GM12878 (cell line): ENCODE measurements at places on chromosomes 6 and 20. TPM values are rescaled to one million over a fixed set of nuclear protein-coding genes. Genes with fewer than 3 reads are reported as not detected.

Gene ALDH5A1
- polyA plus RNA-seq, result 2.4 and 8.2 TPM in 2 replicates

Gene HDGFL1
- polyA plus RNA-seq, result 0.09 TPM in 1 of 2 replicates, not detected in the other

Gene MDFI
- polyA plus RNA-seq, result not detected in 2 replicates

Gene OTOR
- polyA plus RNA-seq, result not detected in 2 replicates

Gene CLDN20
- polyA plus RNA-seq, result 0.13 TPM in 1 of 2 replicates, not detected in the other

Gene PREP
- 32.7 and 33.6 TPM in 2 replicates for polyA plus RNA-seq

Gene PXDC1
- polyA plus RNA-seq, result 0.11 TPM in 1 of 2 replicates, not detected in the other

Gene HEBP2
- 36.8 and 40.1 TPM in 2 replicates for polyA plus RNA-seq

DNA sequence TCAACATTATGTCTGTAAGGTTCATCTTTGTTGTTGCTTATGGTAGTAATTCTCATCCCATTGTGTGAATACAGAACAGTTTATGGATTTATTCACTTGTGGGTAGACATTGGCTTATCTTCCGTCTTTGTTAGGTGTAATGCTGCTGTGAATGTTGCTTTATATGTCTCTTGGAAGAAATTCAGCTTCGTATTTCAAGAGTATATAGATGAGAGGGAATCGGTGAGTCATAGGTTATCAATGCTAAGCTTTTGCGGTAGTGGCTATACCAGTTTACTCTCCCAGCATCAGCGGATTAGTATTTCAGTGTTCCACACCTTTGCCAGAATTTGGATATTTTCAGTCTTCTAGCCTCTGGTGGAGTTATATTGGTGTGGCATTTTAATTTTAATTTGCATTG is 77.8 kb downstream of the ZFAND3 start:
- peaks cover 10% of the 10 kb centered on the region for H3K4me1 ChIP-seq
- no peak overlapping the region for H3K4me3 ChIP-seq
- no peaks in the 10 kb centered on the region for H3K36me3 ChIP-seq

DNA sequence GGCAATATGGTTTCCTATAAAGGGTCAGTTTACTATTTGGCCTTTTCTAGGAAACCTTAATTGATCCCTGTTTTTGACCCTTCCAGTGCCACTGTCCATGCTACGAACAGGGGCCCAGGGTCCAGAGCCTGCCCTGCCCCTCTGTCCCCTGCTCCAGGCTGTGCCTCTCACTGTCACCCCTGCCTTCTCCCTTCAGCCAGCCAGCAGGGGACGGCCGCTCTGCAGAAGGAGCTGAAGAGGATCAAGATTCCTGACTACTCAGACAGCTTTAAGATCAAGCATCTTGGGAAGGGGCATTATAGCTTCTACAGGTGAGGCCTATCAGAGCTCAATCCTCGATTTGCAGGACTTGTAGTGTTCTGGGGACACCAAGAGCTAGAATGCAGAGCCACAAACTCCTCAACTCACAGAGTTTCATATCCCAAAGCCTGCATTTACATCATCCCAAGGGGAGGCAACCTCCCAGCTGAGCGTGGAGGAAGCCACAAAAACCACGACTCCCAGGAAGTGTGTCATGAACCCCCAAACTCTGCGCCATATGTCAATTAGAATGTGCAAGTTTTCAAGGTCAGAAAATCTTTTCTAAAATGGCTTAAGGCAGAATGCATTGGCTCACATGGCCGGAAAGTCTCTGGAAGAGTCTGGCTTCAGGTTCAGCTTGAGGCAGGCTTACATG is 3.6 kb downstream of the BPI start:
- H3K4me1 ChIP-seq, result no peaks in the 10 kb centered on the region; the same call in 1 of the 2 replicates
- peaks cover 9% of the 10 kb centered on the region for H3K27me3 ChIP-seq
- H3K36me3 ChIP-seq, result no peaks in the 10 kb centered on the region
- H3K4me3 ChIP-seq, result no peak overlapping the region
- DNase-seq, result no peak
- no peak overlapping the region for H3K27ac ChIP-seq

GRCh38 chr6:40740518-40740917 is 153.4 kb upstream of the LRFN2 start:
- no peak overlapping the region for H3K4me3 ChIP-seq
- H3K27me3 ChIP-seq, result no peaks in the 10 kb centered on the region; the same call in none of the 2 replicates
- H3K4me1 ChIP-seq, result no peaks in the 10 kb centered on the region
- H3K27ac ChIP-seq, result no peak overlapping the region
- no peak for DNase-seq

- no peak overlapping the region for H3K27ac ChIP-seq
- no peak overlapping the region for H3K4me3 ChIP-seq
- no peak for DNase-seq
These were observed 1192.4 kb upstream of the CITED2 start for GRCh38 chr6:140566781-140567277.

- peaks cover 7% of the 10 kb centered on the region for H3K27me3 ChIP-seq
- no peak for DNase-seq
- no peak overlapping the region for H3K4me3 ChIP-seq
- H3K4me1 ChIP-seq, result no peaks in the 10 kb centered on the region
- no peak overlapping the region for H3K27ac ChIP-seq
- no peaks in the 10 kb centered on the region for H3K36me3 ChIP-seq
These were observed 871 bp upstream of the SYNDIG1 start for GRCh38 chr20:24468401-24469115.

- H3K4me1 ChIP-seq, result peaks cover 3% of the 10 kb centered on the region; the same call in 1 of the 2 replicates
- no peak overlapping the region for H3K4me3 ChIP-seq
- no peaks in the 10 kb centered on the region for H3K27me3 ChIP-seq
- DNase-seq, result no peak
These were observed 16.1 kb downstream of the LMBRD1 start for GRCh38 chr6:69780585-69781178.

GRCh38 chr20:44414808-44415207 is 59.3 kb downstream of the HNF4A start:
- no peaks in the 10 kb centered on the region for H3K4me1 ChIP-seq
- DNase-seq, result no peak
- H3K27me3 ChIP-seq, result peaks cover 10% of the 10 kb centered on the region
- H3K36me3 ChIP-seq, result no peaks in the 10 kb centered on the region
- no peak overlapping the region for H3K4me3 ChIP-seq

GRCh38 chr6:56932910-56933477 is 21.9 kb upstream of the BEND6 start:
- H3K36me3 ChIP-seq, result no peaks in the 10 kb centered on the region
- no peak overlapping the region for H3K27ac ChIP-seq
- H3K4me1 ChIP-seq, result peaks cover 4% of the 10 kb centered on the region; the same call in 1 of the 2 replicates

- peaks cover 16% of the 10 kb centered on the region for H3K4me1 ChIP-seq
- no peak overlapping the region for H3K27ac ChIP-seq
- H3K27me3 ChIP-seq, result no peaks in the 10 kb centered on the region
These were observed 25.3 kb downstream of the CASS4 start for GRCh38 chr20:56437196-56437960.

DNA sequence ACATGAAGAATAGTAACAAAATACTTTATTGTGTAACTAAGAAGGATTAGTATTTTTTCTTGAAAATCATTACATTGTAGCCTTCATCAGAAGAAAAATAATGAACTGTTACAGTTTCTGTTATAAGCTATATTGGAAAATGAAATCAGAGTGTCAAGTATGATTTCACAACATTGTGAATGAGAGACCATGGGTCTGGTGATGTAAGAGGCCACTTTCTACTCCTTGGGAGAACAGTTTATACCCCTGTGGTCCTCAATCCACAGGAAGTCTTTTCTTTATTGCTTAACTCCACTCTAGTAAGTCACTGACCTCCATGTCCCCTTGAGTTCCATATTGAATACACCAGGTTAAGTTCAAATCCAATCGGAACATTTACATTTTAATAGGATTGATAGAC is 218.7 kb upstream of the FERMT1 start:
- no peak overlapping the region for H3K27ac ChIP-seq
- no peaks in the 10 kb centered on the region for H3K36me3 ChIP-seq
- DNase-seq, result no peak
- no peaks in the 10 kb centered on the region for H3K4me1 ChIP-seq
- H3K27me3 ChIP-seq, result no peaks in the 10 kb centered on the region

- no peaks in the 10 kb centered on the region for H3K4me1 ChIP-seq
- no peaks in the 10 kb centered on the region for H3K36me3 ChIP-seq
- no peak for DNase-seq
- H3K27me3 ChIP-seq, result no peaks in the 10 kb centered on the region
These were observed 24.8 kb upstream of the FOXQ1 start for GRCh38 chr6:1287103-1287591.

- H3K4me3 ChIP-seq, result peak overlapping the region; percentile 64
- H3K36me3 ChIP-seq, result no peaks in the 10 kb centered on the region
- no peaks in the 10 kb centered on the region for H3K27me3 ChIP-seq
- H3K4me1 ChIP-seq, result peaks cover 23% of the 10 kb centered on the region
These were observed 100.9 kb downstream of the HFE start for GRCh38 chr6:26187981-26188635.

DNA sequence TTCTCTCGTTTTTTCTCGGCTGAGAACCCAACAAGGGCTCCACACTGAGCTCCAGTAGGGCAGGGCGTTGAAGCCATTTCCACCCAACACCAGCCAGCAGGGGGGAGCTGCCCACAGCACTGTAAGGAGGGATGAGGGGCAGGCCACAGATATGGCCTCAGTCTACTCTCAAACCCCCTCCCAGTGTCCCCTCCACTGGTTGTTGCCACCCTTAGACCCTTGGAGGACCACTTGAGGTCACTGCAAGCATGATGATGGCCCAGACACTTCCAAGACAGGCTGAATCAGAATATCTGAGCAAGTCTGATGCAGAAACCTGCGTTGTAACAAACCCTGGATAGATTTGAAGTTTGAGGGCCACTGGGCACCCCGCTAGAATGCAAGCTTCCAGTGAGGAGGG is 217.0 kb upstream of the CST7 start:
- H3K36me3 ChIP-seq, result no peaks in the 10 kb centered on the region
- no peaks in the 10 kb centered on the region for H3K27me3 ChIP-seq
- no peak overlapping the region for H3K4me3 ChIP-seq
- H3K4me1 ChIP-seq, result no peaks in the 10 kb centered on the region
